Upper lobe of left lung (tissue), 6 donors: ENCODE measurements at places on chromosomes 4 and X. TPM values are rescaled to one million over a fixed set of nuclear protein-coding genes. Genes with fewer than 3 reads are reported as not detected.

DNA sequence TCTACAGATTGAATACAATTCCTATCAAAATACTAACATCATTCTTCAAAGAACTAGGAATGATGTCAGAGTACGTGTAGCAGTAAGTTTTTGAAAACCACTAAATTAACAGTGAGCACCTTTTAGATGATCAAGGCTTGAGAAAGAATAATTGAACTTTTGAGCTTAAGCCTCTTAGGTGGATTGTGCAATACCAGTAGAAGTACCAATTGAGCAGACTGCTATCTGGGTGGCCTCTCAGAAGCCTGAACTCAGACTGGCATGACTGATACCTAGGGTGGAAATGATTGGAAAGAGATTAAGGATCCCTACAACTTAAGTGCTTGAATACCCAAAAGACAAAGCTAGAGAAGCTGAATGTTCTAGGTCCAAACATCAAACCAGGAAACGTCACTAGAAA, 200.3 kb upstream of the GALNTL6 start:
- DNase-seq: no peak

DNA sequence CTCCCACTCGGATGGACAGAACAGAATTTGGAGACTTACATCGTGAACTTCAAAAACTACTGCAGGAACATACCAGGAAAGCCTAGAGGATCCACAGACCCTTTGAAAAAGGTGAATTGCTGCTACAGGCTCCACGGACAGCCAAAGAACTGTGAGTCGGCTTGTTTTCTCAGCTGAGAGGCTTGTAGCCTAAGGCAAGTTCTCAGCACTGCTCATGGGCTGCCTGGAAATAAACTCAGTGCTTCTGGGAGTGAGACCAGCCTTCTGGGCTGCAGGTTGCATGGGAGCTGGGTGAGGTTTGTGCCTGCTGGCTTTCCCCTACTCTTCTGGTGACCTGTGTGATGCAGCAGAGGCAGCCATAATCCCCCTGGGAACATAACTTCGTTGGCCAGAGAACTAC, 1397.6 kb downstream of the FAM133A start:
- DNase-seq: no peak

DNA sequence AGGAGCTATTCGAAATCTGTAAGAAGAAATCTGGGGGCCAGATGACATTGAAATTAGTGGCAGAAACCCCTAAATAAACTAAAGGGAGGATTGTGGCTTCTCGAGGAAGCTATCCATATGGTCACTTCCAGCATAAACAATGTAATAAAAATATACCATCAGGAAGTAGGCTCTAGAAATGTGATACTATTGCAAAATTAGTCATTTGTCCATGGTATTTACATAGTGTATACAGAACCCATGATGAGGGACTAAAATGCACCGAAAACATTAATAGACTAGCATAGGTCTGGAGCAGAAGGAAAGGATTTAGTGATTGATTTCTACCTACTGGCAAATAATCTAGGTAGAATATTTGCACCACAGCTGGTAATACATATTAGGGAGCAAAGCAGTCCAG, 1344.0 kb downstream of the FSTL5 start:
- DNase-seq: no peak

- DNase-seq: no peak
These were observed 92.0 kb downstream of the IRF2 start for GRCh38 chr4:184382189-184382846.

- no peak for DNase-seq
These were observed 229.5 kb downstream of the STK32B start for GRCh38 chr4:5280828-5281227.

- DNase-seq: no peak
These were observed 266.3 kb upstream of the RASGEF1B start for GRCh38 chr4:81737865-81738559.

DNA sequence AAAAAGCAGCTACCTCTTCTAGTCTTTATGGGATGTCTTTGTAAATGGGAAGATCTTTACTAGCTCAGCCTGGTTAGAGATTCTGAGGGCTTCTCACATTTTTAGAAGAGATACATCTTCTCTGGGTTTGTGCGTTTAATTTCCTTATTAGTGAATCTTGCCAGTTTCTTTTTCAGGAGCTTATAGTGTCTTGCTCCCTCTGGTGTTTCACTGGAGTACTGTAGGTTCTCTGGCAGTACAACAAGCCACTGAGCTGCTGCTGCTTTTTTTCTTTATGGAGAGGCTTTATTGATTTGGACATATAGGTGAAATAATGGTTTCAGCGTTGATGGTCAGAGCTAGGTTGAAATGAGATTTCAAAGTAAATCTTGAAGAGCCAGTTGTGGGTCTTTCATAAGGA, 82.9 kb downstream of the LAS1L start:
- DNase-seq: no peak

DNA sequence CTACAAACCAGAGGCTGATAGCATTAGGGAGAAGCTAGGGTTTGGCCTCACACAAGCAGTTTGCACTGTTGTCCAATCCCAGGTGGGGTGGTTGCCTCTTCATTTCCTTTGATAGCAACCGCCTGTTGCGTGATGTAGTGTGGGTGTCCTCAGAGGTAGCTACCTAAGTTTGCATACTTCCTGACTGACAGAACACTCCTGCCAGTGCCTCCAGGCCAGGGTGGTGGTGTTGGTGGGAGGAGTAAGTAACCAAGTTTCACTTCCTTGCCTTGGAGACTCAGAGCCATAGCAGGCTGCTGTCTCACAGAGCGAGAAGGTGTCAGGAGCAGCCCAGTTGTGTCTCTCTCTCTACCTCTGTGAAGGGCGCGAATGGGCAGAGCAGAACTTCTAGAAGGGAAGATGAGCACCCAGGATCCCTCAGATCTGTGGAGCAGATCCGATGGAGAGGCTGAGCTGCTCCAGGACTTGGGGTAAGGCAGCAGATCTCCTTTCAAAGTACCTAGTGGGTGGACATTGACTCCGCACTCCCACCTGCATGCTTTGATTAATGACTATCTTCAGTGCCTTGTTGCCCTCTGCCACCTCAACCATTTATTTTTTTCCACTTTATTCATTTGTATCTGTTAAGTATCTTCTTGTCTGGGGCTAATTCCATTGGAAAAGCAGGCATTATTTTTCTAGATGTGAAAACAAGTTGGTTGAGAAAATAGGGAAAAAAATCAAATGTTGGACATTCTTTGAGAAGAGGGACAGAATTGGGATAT, at the start of gene DAPP1:
Gene DAPP1, plus strand, starts transcription at position 283 of the 764 bp plus-strand sequence. Its CDS starts 87 bp downstream, at position 370.
- DNase-seq: no peak

DNA sequence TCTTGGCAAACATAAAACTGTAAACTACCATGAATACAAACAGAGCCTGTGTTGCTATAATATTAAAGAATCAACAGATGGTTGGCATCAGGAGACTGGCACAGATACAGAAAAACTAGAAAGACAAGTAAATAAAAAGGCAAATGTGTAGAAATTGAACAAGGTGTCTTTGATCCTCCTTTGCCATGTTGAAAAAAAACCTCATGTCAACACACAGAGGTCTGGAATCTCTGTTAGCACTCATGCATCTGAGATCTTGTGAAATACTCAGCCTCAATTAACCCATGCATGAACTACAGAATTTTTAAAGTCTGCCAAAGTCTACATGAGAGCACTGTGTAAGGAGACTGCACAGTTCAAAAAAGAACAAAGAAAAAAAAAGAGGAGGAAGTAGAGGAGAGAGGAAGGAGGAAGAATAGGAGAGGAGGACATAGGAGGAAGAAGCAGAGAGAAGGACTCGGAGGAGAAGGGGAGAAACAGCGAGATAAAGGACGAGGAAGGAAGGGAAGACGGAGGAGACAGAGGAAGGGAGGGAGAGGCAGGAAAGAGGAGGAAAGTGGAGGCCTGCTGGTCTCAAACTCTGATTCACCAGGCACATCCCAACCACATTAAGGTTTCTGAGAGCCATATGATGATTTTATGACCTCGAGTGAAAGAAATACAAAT, 52.8 kb downstream of the PRDM5 start:
- DNase-seq: no peak

- DNase-seq: no peak
These were observed 81.7 kb downstream of the SLC10A7 start for GRCh38 chr4:146439999-146440398.

- no peak for DNase-seq
These were observed 26.5 kb upstream of the HERC6 start for GRCh38 chr4:88352062-88352740.

GRCh38 chrX:69104756-69105434, 60.4 kb downstream of the PJA1 start:
- no peak for DNase-seq

DNA sequence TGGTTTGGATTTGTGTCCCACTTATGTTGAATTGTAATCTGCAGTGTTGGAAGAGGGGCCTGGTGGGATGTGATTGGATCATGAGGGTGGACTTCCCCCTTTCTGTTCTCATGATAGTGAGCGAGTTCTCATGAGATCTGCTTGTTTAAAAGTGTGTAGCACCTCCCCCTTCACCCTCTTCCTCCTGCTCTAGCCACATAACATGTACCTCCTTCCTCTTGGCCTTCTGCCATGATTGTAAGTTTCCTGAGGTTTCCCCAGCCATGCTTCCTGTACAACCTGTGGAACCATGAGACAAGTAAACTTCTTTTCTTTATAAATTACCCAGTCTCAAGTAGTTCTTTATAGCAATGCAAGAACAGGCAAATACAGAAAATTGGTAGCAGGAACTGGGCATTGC, 138.7 kb downstream of the INPP4B start:
- DNase-seq: no peak

DNA sequence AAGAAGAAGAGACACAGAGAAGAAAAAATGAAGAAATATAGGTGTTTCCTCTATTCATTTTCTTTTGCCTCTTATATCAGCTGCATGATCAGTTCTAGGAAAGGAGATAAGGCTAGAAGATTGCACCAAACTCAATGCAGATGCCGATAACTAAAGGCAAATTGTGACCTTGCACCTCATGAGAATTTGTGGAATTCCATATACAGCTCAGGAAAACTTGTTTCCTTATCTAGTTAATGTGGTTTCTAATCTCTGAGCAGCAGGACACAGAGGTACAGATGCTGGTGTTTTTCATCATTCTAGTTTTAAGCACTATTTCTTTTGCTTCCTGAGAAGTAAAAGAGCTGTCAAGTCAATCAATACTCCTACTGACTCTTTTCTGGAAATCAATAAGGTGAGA, 104.6 kb upstream of the NWD2 start:
- no peak for DNase-seq

GRCh38 chrX:3420316-3420715, 73.9 kb upstream of the MXRA5 start:
- no peak for DNase-seq

- DNase-seq: no peak
These were observed 37.8 kb downstream of the LEF1 start for GRCh38 chr4:108130955-108131354.

- no peak for DNase-seq
These were observed 69.2 kb downstream of the HADH start for GRCh38 chr4:108058685-108059440.

GRCh38 chr4:90093526-90093925, 33.7 kb upstream of the CCSER1 start:
- DNase-seq: no peak

DNA sequence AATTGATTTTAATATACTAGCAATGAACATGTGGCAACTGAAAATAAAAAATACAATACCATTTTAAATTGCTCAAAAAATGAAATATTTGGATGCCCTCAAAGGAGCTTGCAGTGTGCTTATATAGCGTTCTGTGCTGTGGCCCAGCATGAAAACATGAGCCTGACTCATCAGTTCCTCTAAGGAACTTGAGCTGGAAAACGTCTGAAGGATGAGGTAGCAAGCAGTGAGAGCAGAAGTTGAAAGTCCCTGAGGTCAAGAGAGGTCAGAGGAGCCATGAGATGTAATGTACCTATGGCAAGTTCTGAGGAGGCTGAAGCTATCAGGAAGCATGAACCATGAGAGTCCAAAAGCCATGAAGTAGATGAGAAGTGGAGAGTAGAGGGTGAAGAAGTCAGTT, 59.7 kb downstream of the HMGB3 start:
- DNase-seq: no peak

DNA sequence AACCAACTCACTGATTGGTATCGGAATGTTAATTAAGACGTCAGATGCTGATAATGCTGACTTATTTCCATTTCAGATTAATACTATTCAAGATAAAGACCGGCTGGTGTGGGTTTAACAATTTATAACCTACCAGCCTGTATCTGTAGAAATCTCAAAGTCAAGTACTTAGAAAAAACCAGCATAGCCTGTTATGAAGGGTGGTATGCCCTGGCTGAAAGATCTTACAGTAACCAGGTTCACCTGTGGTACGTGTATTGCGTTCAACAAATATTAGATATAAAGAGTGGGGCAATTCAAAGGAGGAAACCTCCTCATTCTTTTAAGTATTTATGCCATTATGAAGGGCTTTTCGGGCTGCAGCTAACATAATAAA, 240.8 kb upstream of the ANXA3 start:
- DNase-seq: no peak

DNA sequence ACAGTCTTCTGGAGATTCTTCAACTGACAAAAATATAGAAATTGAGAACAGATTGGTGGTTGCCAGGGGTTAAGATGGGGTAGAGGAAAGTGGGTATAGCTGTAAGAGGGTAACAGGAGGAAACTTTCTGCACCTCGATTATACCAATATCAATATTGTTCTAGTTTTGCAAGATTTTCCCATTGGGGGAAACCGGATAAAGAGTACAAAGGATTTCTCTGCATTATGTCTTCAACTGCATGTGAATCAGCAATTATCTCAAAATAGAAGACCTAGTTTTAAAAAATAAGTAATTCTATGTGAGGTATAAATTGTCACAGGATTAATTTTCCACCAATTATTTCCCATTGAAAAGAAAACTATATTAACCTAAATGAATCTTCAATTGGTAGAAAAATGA, 65.7 kb downstream of the LRBA start:
- DNase-seq: no peak

- no peak for DNase-seq
These were observed 52.1 kb downstream of the TMEM165 start for GRCh38 chr4:55447831-55448230.

- DNase-seq: no peak
These were observed 34.3 kb upstream of the TMEM154 start for GRCh38 chr4:152713951-152714705.

SOWAHD gene
- 4.1 TPM for total RNA-seq

NPY2R gene
- total RNA-seq: not detected

CXCL3 gene
- total RNA-seq: 19.9 TPM

CCNG2 gene
- 14.1 TPM for total RNA-seq

CFAP47 gene
- total RNA-seq: 0.03 TPM

FABP2 gene
- not detected for total RNA-seq

WWC2 gene
- 122 TPM for total RNA-seq

CPEB2 gene
- 19.4 TPM for total RNA-seq

GABRG1 gene
- not detected for total RNA-seq

SHISA3 gene
- total RNA-seq: not detected
